ENCODE measurements at places on chromosomes 2 and 18. TPM values are rescaled to one million over a fixed set of nuclear protein-coding genes. Genes with fewer than 3 reads are reported as not detected.
A peak's percentile ranks its signal among the peaks of the same experiment; 100 is the strongest.

The GREB1 gene
- total RNA-seq: 8.2 TPM

The KCNS3 gene
- 4.9 TPM for total RNA-seq

The DSC1 gene
- 6.0 TPM for total RNA-seq

DNA sequence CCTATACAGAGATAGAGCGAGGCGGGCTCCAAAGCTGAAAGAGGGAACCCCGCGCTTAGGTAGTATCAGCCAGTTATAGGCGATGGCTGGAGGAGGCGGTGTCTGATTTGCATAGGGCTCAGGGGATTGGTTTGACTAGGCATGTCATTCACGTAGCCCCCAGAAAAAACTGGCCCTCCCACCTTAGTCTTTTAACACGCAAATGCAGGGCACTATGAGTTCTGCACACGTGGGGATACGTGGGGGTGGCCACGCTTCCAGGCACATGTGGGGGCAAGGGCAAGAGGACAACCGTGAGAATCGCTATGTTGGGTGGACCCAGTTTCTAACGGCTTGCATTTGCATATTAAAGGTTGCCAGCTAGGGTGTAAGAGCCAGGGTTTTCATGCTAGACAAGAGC lies 56.7 kb upstream of the MSTN start:
- peak; percentile 35 for DNase-seq

DNA sequence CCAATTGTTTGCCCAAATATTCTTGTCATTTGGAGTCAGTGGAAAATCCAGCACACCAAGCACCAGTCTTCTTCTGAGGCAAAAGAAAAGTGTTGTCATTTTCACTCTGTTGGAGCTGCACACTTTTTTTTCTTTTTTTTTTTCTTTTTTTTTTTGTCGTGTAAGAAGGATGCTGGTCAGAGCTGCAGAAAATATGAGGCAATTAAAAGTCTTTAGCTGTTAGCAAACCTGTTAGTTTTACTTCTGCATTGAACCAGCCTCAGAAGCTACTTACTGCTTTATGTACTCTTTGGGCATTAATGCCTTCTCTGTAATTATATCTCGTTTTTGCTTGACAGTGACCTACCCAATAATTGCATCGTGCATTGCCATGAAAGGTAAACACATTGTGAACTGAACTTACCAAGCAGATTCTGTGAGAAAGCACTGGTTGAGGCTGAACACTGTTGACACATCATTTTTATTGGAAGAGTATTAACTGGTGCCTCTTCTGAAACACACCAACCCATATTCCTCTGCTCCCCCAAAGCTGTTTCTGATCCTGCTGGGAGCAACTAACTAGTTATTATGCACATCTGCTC lies 165.4 kb downstream of the CAPN13 start:
- DNase-seq: no peak

- DNase-seq: no peak
Observed at GRCh38 chr2:118726821-118727220, 120.6 kb downstream of the EN1 start.

Data from left ventricle myocardium superior (tissue), 1 donor.